ENCODE measurements at places on chromosomes 1 and 21.

- no peak for ATAC-seq
Measured at GRCh38 chr1:213399695-213400094, 348.7 kb downstream of the RPS6KC1 start.

- peak; percentile 20 for ATAC-seq
Measured at GRCh38 chr1:170617591-170618330, 46.2 kb upstream of the PRRX1 start.

DNA sequence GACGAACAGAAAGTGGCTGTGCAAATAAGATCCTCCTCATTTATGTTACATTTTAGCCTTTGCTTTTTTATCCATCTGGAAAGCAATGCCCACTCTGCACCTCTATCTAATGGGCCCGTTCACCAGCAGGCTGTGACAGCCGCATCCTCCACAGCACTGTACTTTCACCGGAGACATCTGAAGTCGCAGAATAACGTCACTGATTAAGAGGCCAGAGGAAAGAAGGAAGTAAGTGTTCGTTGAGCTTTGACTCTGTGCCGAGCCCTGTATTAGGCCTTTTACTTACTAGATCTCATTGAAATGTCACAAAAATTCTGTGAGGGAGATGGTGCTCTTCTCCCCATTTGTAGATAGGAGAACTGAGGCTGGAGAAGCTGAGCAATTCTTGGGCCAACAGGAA is 62.3 kb downstream of the KAZN start:
- no peak for ATAC-seq

GRCh38 chr1:3063379-3064295 is 5.4 kb upstream of the PRDM16 start:
- no peak for ATAC-seq

DNA sequence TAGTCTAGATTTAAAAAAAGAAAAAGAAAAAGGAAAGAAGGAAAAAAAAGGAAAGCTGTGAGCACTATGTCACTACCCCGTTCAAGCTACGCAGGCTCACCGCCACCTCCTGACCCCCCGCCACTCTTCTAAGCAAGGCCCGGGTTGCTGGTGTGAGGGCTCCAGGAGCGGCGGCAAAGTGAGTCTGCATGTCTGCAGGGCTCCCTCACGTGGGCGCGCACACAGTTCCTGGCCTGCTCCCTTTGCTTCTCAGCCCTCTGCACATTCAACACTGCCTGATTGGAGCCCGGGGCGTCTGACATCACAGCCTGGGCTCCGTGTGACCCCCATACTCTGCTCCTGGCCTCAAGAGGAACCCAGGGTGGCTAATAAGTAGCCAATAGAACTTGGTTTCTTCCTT is 81.4 kb upstream of the TLR5 start:
- no peak for ATAC-seq

DNA sequence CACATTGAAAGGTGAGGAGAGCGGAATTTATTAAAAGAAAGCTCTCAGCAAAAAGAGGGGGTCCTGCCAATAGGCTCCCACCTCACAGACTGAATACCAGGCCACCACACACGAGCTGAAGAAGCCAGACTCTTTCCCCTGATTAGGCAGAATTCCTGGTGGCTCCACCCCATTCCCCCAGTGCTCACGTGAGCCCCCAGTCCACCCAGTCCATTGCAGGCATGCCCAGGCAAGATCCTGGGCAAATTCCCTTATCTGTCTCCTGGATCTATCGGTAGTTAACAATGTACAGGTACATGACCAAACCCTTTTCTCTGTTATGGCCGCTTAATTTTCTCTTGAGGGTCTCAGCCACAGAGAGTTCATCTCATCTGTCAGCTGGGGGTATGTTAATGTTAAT is 54.6 kb upstream of the BTG3 start:
- ATAC-seq, result no peak

GRCh38 chr1:178294654-178295053 is 200.8 kb downstream of the RASAL2 start:
- ATAC-seq, result peak; percentile 69

DNA sequence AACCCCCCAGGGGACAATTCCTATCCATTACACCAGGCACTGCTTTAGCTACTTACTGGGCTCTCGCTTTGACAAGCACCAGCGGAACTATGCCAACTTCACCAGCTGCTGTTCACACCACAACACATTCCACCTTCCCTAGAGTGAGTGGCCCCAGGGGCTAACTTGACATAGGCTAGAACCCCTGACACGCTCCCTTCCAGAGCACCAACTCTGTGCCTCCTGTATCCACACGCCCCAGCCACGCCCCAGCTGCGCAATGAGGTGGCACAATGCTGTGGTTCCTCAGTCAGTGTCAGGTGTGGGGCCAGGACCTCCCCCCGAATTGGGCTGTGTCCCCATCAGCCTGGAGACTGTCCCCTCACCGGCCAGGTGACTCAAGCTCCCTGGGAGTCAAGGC is 11.7 kb upstream of the FGR start:
- ATAC-seq, result no peak

- no peak for ATAC-seq
Measured at GRCh38 chr1:162207862-162208261, 138.4 kb downstream of the NOS1AP start.

DNA sequence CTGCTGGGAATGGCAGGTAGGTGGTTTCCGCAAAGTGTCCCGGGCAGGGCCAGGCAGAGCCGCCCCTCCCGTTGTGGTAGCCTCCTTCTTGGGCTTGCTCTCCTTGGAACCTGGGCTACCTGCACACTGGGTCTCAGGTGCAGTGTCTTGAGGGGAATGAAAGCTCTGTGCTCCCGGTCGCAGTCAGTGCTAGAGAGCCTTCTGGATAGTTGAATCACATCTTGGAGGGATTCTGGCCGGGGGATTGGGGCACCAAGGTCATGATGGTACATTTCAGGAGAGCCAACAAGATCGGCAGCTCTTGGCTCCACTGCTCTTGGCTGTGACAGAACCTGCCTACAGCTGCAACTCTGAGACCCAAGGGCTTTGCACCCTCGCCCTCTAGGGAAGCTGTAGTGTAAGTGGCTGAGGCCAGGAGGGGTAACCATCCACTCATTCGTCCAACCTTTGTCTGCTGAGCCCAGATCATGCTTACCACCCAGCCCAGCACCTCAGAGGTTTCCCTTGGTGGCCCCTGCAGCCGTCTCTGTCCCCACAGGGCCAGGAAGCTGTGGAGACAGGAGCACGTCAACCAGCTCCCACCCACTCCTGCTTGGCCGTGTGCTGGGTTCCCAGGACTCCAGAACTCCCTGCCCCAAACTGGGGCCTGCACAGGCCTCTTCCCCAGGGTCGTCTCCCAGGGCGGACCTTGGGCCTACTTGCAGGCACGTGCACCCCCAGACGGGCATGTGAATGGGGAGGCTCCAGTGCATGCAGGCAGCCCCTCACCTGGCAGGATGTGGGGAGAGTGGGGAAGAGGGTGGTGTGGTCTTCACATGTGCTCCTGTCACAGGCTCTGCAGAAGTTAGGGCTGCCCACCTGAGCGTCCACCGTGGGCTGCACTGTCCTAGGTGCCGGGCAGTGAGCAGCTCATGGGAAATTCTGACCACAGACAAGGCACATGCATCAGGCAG is 40.0 kb downstream of the NTPCR start:
- no peak for ATAC-seq

DNA sequence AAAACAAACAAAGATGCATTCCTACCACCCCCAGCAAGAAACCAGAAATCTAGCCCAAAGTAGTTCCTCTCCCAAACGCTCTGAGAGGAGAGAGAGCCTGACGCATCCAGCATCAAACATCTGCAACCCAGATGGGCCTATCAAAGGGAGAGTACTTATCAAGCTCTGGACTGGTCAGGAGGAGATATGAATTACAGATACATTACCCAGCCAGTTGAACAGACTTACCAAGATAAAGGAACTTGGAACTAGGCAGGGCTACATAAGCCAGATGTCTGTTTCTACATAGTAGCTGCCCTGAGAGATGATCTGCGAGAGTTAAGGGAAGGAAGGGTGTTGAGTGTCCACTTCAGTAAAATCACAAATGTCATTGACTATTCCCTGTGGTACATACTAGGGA is 138.4 kb downstream of the PAPPA2 start:
- ATAC-seq, result peak; percentile 34

Data from SK-N-SH treated with all-trans-retinoic acid at 6 μM for 48 hours (cell line).